ENCODE measurements at places on chromosomes 4 and X.

DNA sequence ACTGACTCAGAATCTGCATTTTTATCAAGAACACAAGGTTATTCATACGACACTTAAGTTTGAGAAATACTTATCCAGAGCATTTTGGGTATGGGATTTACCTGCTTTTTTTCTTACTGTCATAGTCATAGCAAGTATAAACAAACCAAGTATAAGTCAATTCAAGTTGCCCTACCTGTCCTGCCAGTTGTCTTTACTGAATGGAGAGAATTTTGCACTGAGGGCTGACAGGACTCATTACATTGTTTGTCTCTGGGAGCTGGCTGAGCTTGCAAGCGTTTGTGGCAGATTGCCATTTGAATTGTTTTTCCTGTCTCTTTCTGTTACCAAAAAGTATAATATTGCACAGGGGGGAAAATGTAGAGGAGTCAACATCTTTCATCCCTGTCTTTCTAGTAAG is 278.9 kb upstream of the MAGEC2 start:
- no peak for DNase-seq

DNA sequence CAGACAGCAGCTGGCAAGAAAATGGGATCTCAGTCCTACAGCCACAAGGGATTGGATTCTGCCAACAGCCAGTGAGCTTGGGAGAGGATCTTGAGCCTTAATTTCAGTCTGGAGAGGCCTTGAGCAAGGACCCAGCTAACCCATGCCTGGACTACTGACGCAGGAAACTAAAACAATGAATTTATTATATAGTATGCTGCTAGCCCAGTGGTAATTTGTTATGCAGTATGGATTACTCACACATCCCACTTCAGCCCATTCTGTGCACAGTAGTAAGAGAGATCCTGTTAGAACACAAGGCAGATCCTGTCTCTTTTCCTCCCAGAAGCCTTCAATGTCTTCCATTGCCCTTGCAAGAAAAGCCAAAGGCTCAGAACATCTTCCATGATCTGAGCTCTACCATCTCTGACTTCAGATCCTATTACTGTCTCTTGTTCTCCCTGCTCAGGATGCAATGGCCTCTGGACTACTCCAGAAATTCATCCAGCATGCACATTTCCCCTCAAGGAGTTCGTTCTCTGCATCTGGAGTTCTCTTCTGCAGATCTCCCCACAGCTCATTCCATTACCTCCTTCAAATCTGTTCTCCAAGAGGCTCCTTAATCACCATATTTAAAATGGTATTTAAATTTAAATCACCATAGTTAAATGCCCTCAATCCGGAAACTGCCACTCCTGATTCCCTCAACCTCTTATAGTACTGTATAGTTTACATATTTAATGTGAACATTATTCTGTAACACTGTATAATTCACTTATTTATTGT is 27.6 kb downstream of the SMIM20 start:
- DNase-seq: no peak

DNA sequence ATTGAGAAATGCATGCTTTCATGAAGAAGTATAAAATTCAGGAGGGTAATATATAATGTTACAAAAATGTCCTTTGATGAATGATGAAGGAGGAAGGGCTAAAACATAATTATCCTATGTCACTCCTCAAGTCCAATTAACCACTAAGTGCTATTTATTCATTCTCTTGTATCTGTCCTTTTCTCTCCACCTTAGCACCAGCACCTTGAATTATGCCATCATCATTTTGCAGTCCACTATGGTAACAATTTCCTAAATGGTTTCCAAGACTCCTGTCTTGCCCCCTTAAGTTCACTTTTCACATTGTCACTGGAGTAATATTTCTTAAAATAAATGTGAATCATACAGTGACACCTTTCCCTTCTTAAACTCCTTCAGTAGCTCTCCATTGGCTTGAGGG is 756.3 kb downstream of the STPG2 start:
- DNase-seq: no peak

DNA sequence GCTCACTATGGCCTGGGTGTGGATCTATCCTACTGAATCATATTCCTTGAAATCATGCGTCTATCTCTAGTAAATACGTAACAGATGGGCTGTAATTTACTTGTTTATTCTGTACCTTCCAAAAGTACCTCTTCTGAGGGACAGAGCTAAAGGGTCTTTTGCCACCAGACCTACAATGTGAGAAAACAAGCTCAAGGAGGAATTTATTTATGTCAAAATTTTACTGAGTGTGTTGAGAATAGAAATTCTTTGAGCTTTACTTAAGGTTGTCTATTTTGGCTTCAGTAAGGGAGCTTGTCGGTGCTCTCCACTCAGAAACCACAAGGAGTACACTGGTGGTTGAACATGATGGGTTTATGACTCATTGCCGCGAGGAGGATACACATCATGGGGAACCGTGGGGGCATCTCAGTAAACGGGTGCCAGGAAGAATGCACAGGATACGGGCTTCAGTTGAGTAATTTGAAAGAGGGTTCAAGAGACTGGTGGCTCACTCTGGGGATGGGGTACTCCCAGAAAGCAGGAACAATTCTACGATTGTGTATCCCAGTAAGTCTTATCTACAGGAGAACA is 3.0 kb downstream of the ANK2 start:
- DNase-seq: no peak

- peak; percentile 24 for DNase-seq
Observed at GRCh38 chr4:122635205-122635604, 14.3 kb upstream of the IL21 start.

- DNase-seq: no peak
Observed at GRCh38 chrX:40140706-40141499, 43.1 kb upstream of the BCOR start.
